ENCODE measurements at places on chromosomes 3 and 15. TPM values are rescaled to one million over a fixed set of nuclear protein-coding genes. Genes with fewer than 3 reads are reported as not detected.
A peak's percentile ranks its signal among the peaks of the same experiment; 100 is the strongest.

LRRK1 gene
- 23.6 TPM for polyA plus RNA-seq

DNA sequence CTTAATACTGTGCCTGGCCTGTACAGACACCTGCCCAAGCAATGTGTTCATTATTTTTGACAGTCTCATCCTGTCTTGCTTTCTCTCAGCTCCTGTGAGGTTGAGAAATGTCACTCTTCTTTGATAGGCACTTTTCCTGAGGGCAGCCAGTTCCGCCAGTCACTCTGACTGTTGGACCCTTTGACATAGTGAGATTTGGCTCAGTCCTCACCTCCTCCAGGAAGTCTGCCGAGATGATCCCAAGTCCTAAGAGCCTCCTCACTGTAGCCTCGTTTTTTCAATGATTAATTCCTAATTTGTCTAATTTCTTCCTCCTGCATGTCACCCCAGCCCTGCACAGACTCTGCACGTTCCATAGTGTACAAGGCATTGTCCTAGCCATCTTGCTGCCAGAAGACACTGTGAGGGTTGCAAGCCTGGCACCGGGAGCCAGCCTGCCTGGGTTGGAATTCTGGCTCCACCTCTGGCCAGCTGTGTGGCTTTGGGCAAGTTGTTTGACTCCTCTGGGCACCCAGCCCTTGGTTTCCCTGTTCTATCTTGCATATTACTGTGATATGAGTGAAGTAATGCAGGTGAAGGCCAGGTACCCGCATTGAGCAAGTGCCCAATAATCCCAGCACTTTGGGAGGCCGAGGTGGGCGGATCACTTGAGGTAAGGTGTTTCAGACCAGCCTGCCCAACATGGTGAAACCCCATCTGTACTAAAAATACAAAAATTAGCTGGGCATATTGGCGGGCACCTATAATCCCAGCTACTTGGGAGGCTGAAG lies 24.3 kb downstream of the RPLP1 start:
- no peaks in the 10 kb centered on the region for H3K4me1 ChIP-seq
- no peak overlapping the region for H3K4me3 ChIP-seq
- peaks cover 47% of the 10 kb centered on the region for H3K27me3 ChIP-seq
- no peak overlapping the region for H3K27ac ChIP-seq
- no peaks in the 10 kb centered on the region for H3K36me3 ChIP-seq

DNA sequence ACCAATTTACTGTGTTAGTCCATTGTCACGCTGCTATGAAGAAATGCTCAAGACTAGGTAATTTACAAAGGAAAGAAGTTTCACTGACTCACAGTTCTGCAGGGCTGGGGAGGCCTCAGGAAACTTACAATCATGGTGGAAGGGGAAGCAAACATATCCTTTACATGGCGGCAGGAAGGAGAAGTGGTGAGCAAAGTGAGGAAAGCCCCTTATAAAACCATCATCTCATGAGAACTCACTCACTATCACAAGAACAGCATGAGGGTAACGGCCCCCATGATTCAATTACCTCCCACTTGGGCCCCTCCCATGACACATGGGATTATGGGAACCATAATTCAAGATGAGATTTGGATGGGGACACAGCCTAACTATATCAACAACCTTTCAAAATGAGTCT lies 20.2 kb downstream of the USF3 start:
- H3K4me1 ChIP-seq: no peaks in the 10 kb centered on the region
- no peaks in the 10 kb centered on the region for H3K27me3 ChIP-seq
- H3K27ac ChIP-seq: peak overlapping the region; percentile 39

PPP2R3A gene
- polyA plus RNA-seq: 0.24 TPM

DNA sequence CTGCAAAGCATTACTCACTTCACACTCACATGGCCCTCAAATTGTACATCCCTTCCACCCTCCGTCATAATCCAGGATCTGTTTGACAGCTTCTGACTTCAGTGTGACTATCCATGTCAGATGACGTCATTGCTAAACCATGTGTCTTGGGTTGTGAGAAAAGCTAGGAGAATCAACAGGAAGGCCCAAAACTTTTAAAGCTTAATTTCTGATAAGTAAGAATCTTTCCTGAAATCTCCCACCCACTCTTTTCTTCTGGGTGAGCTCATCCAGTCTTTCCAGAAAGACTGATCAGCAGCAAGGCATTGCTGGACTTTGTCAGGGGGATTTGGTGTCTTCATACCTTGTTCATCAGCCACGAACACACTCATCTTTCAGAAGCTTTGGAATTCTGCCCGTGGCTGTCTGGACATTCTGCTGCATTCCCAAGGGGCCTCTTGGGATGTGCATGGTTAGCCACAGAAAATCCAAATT lies 11.5 kb upstream of the LMCD1 start:
- no peak overlapping the region for H3K4me3 ChIP-seq
- no peak for DNase-seq
- H3K27ac ChIP-seq: no peak overlapping the region
- H3K27me3 ChIP-seq: no peaks in the 10 kb centered on the region
- H3K4me1 ChIP-seq: no peaks in the 10 kb centered on the region
- no peaks in the 10 kb centered on the region for H3K36me3 ChIP-seq

DNA sequence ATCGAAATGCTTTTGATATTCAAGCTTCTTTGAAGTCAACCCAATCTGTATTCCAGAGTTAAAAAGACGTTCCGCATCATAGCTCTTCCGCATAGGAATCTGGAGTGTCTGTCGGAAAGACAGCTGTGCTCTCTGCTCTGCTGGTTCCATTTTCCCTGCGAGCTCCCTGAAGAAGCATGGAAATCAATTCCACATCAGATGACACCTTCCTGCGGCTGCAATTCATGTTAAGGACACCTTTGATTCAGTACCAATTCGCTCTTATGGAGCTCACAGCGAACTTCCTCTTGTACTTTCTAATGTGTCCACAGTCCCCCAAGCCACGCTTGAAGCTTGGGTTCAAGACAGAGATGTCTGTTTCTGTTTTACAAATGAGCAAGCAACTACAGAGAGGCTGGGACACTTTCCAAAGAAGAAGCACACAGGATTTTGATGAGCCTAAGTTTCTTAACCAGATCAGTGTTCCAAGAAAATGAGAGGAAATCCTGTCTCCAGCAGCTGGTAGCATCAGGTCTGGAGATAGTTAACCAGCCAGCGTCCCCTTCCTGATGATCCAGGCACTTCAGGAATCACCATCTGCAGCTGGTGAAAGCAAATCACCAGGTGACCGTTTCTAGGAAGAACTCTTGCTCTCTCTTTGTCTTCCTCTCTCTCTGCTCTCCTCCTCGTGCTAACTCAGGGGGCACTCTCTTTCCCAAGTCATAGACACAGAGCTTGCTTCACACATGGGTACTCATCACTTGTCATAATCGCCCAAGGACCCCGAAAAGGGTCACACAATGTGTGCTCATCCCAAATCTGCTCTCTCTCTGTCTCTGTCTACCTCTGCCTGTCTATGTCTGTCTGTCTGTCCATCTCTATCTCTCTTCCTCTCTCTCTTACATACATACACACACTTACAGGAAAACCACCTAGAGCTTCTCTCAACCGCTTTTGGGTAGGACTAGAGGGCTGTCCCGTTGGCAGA lies 281.8 kb downstream of the FAM43A start:
- no peak overlapping the region for H3K4me3 ChIP-seq
- no peak overlapping the region for H3K27ac ChIP-seq
- H3K36me3 ChIP-seq: no peaks in the 10 kb centered on the region
- no peak for DNase-seq

STX19 gene
- polyA plus RNA-seq: not detected

DNA sequence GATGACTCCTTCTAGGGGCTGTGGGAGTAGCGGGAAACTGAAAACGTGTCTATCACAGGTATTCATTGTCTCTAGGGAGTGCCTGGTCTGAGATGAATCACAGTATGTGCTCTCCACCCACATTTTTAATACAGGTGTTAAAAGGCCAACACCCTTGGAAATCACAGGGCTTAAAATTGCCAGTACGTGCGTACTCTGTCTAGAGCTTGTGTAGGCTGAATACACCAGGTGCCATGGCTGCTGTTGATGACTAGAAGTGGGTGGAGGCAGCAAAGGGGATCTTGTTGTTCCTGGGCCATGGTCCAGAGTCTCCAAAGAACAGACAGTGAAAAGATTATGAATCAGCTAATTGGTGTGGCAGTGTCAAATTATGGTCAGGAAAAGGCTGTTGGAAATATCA lies 35.1 kb upstream of the P3H2 start:
- no peak overlapping the region for H3K27ac ChIP-seq
- H3K4me1 ChIP-seq: no peaks in the 10 kb centered on the region
- no peak for DNase-seq
- no peak overlapping the region for H3K4me3 ChIP-seq

DNA sequence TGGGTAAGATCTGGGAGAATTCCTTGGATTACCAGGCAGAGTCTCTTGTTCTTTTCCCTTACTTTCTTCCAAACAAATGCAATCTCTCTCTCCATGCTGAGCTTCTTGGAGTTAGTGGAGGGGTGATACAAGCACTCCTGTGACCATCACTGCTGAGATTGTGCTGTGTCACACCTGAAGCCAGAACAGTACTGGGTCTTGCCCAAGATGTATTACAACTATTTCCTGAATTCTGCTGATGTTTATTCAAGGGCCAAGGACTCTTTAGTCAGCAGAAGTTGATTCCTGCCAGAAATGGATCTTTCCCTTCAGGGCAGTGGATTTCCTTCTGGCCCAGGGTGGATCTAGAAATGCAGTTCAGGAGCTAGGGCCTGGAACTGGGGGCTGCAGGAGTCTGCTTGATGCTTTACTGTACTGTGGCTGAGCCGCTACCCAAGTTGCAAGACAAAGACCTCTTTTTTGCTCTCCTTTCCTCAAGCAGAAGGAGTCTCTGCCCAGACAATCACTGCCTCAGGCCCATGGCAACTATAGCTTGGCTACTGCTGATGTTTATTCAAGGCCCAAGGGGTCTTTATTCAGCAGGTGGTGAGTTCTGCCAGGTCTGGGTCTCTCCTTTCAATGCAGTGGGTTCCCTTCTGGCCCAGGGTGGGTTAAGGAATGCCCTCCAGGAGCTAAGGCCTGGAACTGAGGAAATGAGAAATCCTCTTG lies 98.8 kb downstream of the SH3GL3 start:
- DNase-seq: no peak
- H3K36me3 ChIP-seq: no peaks in the 10 kb centered on the region
- H3K4me1 ChIP-seq: no peaks in the 10 kb centered on the region
- no peak overlapping the region for H3K4me3 ChIP-seq
- H3K27ac ChIP-seq: no peak overlapping the region
- no peaks in the 10 kb centered on the region for H3K27me3 ChIP-seq

GRCh38 chr3:71225951-71226564 lies 357.5 kb downstream of the FOXP1 start:
- no peaks in the 10 kb centered on the region for H3K27me3 ChIP-seq
- H3K4me3 ChIP-seq: peak overlapping the region; percentile 29
- DNase-seq: no peak
- no peak overlapping the region for H3K27ac ChIP-seq
- peaks cover 8% of the 10 kb centered on the region for H3K36me3 ChIP-seq

- peaks cover 44% of the 10 kb centered on the region for H3K4me1 ChIP-seq
- no peak overlapping the region for H3K4me3 ChIP-seq
- H3K36me3 ChIP-seq: peaks cover 30% of the 10 kb centered on the region
- DNase-seq: no peak
- no peaks in the 10 kb centered on the region for H3K27me3 ChIP-seq
These were observed 6.7 kb downstream of the SLTM start for GRCh38 chr15:58926823-58927222.

DNA sequence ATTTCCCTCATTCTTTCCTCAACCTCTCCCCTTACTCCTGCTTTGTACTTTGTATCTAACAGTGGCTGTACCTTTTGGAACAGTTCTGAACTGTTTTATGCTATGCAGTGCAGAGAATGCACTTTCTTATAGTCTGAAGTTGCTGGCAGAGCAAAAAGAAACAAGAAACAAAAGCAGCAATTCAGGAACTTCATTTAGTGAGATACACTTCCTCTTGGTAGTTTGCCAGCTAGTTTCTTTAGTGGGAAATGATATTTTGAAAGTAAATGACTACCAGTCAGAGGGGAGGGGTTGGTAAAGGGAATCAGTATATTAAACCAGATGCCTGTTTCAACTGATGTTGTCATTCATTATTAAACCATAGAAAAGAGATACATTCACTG lies 55.0 kb upstream of the CHD2 start:
- no peak for DNase-seq
- H3K4me3 ChIP-seq: no peak overlapping the region
- H3K27me3 ChIP-seq: no peaks in the 10 kb centered on the region
- peak overlapping the region; percentile 89 for H3K27ac ChIP-seq

GRCh38 chr3:169041677-169042171 lies 621.8 kb downstream of the MECOM start:
- no peaks in the 10 kb centered on the region for H3K4me1 ChIP-seq
- no peaks in the 10 kb centered on the region for H3K36me3 ChIP-seq
- no peak overlapping the region for H3K4me3 ChIP-seq
- no peak overlapping the region for H3K27ac ChIP-seq

DNA sequence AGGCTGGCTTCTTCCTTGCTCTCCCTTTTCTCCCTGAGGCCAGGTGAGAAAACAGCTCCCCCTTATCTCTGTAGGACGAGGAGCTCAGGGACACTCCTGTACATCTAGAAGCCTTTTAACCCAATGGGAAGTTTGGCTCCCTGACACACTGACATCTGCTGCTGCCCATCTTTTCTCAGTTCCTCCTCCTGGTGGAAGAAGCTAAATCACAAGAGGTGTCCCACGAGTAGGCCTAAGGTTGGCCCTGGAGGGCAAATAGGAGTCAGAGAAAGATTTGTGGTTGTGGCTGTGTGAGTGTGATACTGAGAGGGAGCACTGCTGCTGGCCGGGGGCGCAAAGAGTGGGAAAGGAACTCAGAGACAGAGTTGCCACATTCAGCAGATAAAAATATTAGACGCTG lies 49.5 kb downstream of the ARHGAP31 start:
- H3K27ac ChIP-seq: no peak overlapping the region
- H3K36me3 ChIP-seq: no peaks in the 10 kb centered on the region
- no peak for DNase-seq
- no peak overlapping the region for H3K4me3 ChIP-seq
- H3K27me3 ChIP-seq: no peaks in the 10 kb centered on the region

Data from spleen (tissue), 13 donors.